ENCODE measurements at places on chromosomes 16 and 17.

DNA sequence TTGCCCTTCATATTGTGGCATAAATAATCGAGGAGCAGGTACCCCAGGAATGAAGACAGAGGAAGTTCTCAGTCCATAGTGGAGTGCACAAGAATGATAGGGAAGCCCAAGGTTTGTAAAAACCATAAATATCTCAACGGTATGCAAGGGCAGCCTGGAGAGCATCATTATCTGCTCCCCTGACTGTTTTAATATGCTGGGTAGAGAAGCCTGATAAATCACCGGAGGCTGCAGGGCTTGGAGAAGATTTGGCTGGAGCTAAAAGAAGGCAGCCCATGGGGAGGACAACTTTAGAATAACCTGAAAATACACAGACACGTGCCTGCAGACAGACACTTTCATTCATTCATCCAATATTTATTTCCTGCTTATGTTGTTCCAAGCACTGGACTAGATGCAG lies 205.2 kb upstream of the RPL38 start:
- DNase-seq: no peak
- no peaks in the 10 kb centered on the region for H3K36me3 ChIP-seq
- peaks cover 6% of the 10 kb centered on the region for H3K27me3 ChIP-seq
- no peak overlapping the region for H3K4me3 ChIP-seq

DNA sequence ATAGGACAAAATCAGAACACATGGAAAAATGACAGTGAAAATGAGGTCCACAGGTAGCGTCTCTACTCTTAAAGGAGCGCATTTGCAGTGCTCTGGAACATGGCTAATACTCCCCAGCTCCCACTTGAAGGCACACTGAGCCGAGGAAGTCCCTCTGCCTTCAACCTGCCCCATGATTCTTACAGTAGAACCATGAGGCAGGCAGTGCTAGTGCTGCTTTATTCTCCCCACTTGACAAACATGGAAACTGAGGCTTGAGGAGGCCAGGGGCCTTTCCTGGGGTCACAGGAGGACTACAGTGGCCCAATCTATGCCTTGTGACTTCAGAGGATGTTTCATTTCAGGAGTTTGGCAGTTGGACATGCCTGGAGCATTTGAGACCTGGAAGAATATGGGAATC lies 244.1 kb upstream of the MAF start:
- no peaks in the 10 kb centered on the region for H3K36me3 ChIP-seq
- peak overlapping the region; percentile 42 for H3K4me3 ChIP-seq
- peaks cover 35% of the 10 kb centered on the region for H3K4me1 ChIP-seq
- peak overlapping the region; percentile 42 for H3K27ac ChIP-seq
- DNase-seq: no peak

DNA sequence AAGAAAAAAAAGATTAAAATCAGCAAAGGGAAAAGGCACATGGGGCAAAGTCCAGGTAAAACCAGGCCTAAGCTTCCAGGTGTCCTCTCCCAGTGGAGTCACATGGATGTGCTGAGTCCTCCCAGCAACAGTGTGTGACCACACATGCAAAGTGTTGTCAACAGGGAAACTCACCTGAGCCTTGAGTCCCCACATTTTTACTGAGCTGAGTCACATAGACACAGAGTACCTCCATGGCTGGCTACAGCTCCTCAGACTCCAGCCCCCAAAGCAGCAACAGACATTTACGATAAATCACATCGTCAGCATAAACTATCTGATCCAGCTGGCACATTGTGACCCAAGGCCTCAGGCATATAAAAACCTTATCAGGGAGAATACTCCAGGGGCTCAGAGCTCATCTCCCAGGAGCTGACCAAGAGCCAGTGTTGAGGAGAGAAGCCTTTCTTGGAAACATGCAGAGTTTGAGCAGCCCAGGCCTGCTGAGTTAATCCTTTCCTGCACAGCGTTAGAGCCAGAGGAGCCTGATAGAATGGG lies 20.5 kb downstream of the ERCC4 start:
- peaks cover 13% of the 10 kb centered on the region for H3K4me1 ChIP-seq
- no peaks in the 10 kb centered on the region for H3K27me3 ChIP-seq
- H3K36me3 ChIP-seq: peaks cover 40% of the 10 kb centered on the region
- H3K4me3 ChIP-seq: no peak overlapping the region
- DNase-seq: no peak

DNA sequence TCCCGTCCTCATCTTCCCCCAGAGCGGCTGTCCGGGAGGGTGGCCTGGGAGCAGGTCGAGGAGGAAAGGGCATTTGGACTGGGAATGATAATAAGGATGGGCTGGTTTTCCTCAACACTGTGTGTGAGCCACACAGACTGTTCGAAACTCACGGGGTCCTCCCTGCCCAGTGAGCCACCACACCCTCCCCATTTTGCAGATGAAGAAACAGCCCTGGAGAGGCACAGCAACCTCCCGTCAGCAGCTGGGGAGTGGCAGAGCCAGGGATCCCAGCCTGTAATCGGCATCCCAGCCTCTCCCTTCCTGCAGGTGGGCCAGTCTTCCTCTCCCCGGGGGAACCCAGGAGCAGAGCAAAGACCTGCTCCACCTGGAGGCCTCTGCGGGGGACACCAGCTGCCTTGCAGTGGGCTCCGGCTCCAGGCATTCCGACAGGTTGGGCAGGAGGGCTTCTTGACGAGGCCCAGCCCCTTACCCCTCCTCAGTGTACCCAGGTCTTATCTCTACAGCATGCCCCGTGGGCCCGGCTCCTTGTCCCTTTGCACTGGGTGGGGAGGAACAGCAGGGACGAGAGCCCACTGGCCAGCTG lies 23.8 kb downstream of the ENGASE start:
- H3K27me3 ChIP-seq: peaks cover 20% of the 10 kb centered on the region
- no peak overlapping the region for H3K4me3 ChIP-seq
- no peak overlapping the region for H3K27ac ChIP-seq
- DNase-seq: no peak

GRCh38 chr16:84635702-84636101 lies 12.6 kb upstream of the KLHL36 start:
- no peak overlapping the region for H3K27ac ChIP-seq
- no peak overlapping the region for H3K4me3 ChIP-seq
- H3K27me3 ChIP-seq: peaks cover 27% of the 10 kb centered on the region
- H3K36me3 ChIP-seq: no peaks in the 10 kb centered on the region
- H3K4me1 ChIP-seq: peaks cover 40% of the 10 kb centered on the region
- DNase-seq: no peak

DNA sequence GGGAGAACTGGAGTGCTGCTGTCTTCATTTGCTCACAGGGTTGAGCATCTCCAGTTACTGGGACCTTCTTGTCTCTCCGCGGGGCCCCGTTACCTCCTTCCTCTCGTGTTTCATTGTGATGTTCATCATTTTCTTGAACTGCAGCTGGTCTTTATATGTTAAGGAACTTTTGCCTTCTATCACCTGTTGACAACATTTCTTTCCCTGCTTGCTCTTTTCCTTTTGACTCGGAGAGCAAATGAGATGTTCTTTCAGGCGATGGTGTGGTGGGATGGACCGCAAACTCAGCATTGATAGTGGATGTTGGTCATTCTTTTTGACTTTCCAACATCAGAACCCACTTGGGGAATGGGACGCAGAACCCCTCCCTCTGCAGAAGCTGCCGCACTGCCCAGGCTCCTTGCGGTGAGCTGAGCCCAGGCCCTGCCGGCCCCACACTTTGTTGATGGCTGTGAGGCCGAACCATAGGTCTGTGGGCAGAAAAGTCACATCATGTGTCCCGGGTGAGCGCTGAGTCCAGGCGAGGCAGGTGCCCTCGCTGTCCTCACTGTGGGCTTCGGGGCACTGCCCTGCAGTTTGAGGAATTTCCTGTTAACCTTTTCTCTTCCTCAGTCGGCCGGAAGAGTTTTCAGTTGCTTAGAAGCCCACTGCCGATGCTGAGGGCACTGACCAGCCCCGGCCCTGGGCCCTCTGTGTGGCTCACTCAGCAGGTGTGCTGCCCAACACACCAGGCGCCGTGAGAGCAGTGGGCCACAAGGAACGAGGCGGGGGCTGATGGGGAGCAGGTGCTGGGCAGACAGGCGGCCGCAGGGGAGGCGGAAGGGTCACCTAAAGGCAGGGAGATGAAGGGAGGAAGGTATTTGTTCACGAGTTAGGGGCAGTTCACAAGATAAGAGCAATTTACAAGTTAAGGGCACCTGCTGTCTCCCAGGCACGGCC lies 7.4 kb downstream of the RPL13 start:
- DNase-seq: no peak
- peaks cover 35% of the 10 kb centered on the region for H3K4me1 ChIP-seq
- H3K27me3 ChIP-seq: peaks cover 10% of the 10 kb centered on the region
- no peak overlapping the region for H3K4me3 ChIP-seq
- H3K36me3 ChIP-seq: peaks cover 26% of the 10 kb centered on the region

- DNase-seq: peak; percentile 95
- H3K36me3 ChIP-seq: no peaks in the 10 kb centered on the region
- H3K4me1 ChIP-seq: peaks cover 21% of the 10 kb centered on the region
- H3K27ac ChIP-seq: no peak overlapping the region
These were observed 8.6 kb upstream of the UBE2I start for GRCh38 chr16:1300664-1301476.

- H3K4me3 ChIP-seq: no peak overlapping the region
- peak; percentile 60 for DNase-seq
- no peaks in the 10 kb centered on the region for H3K36me3 ChIP-seq
- H3K27ac ChIP-seq: no peak overlapping the region
These were observed 62.2 kb downstream of the UTP18 start for GRCh38 chr17:51322390-51323029.

- no peaks in the 10 kb centered on the region for H3K36me3 ChIP-seq
- peaks cover 27% of the 10 kb centered on the region for H3K27me3 ChIP-seq
- DNase-seq: no peak
- H3K4me1 ChIP-seq: peaks cover 3% of the 10 kb centered on the region
- no peak overlapping the region for H3K4me3 ChIP-seq
These were observed 154.2 kb upstream of the GSE1 start for GRCh38 chr16:85458968-85459367.

GRCh38 chr17:48725288-48726064 lies 2.5 kb downstream of the PRAC2 start:
- peaks cover 94% of the 10 kb centered on the region for H3K27me3 ChIP-seq
- peak; percentile 60 for DNase-seq
- H3K4me3 ChIP-seq: no peak overlapping the region
- no peaks in the 10 kb centered on the region for H3K36me3 ChIP-seq
- H3K4me1 ChIP-seq: peaks cover 16% of the 10 kb centered on the region

DNA sequence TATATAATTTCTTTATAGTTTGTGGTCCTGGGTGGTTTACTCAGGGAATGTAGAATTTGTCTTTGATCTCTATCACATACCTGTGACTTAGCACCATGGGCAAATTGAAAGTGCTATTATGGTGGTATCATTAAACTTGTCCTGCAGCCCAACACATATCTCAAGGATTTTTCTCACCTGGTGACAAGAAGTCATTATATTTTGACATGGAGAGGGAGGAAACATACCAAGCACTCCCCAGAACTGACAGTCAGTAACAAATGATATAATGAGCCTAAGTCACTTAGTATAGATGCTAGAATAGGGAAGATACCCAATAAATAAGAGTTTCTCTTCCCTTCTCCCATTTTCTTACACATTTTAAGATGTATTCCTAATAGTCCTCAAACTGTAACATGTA lies 805.5 kb upstream of the KIF2B start:
- no peaks in the 10 kb centered on the region for H3K4me1 ChIP-seq
- H3K27ac ChIP-seq: no peak overlapping the region
- H3K27me3 ChIP-seq: no peaks in the 10 kb centered on the region

- H3K27ac ChIP-seq: no peak overlapping the region
- no peaks in the 10 kb centered on the region for H3K36me3 ChIP-seq
- H3K27me3 ChIP-seq: no peaks in the 10 kb centered on the region
- no peak overlapping the region for H3K4me3 ChIP-seq
These were observed 184.9 kb downstream of the RBFOX1 start for GRCh38 chr16:7517496-7517895.

- H3K36me3 ChIP-seq: no peaks in the 10 kb centered on the region
- DNase-seq: peak; percentile 71
- H3K27ac ChIP-seq: peak overlapping the region; percentile 81
- peak overlapping the region; percentile 70 for H3K4me3 ChIP-seq
- peaks cover 21% of the 10 kb centered on the region for H3K4me1 ChIP-seq
These were observed 21.6 kb upstream of the SMPD3 start for GRCh38 chr16:68469796-68470460.

- H3K27ac ChIP-seq: no peak overlapping the region
- no peaks in the 10 kb centered on the region for H3K36me3 ChIP-seq
- H3K4me3 ChIP-seq: no peak overlapping the region
- peaks cover 5% of the 10 kb centered on the region for H3K4me1 ChIP-seq
- peaks cover 5% of the 10 kb centered on the region for H3K27me3 ChIP-seq
- DNase-seq: no peak
These were observed 82.4 kb downstream of the GOSR1 start for GRCh38 chr17:30559656-30560055.

DNA sequence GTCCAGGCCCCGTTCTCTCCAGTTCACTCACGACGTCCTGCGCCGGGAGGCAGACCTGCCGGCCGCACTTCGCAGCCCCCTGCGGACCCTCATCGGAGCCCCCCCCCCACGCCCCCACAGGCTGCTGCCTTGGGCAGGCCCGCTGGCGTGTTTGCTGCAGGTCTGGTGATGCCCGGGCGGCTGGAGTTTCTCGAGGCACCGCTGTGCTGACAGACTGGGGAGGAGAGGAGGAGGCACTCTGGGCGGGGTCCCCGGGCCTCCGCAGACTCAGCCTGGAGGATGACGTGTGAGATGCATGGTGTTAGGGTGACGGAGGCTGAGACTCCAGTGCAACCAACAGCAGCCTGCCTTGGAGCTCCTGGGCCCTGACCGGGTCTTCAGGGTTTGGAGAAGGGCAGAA lies 24.1 kb downstream of the BAIAP2 start:
- no peaks in the 10 kb centered on the region for H3K36me3 ChIP-seq
- no peak for DNase-seq
- H3K27ac ChIP-seq: no peak overlapping the region
- H3K27me3 ChIP-seq: no peaks in the 10 kb centered on the region
- H3K4me1 ChIP-seq: peaks cover 4% of the 10 kb centered on the region
- no peak overlapping the region for H3K4me3 ChIP-seq

- H3K27me3 ChIP-seq: no peaks in the 10 kb centered on the region
- no peak for DNase-seq
- H3K4me3 ChIP-seq: no peak overlapping the region
- no peaks in the 10 kb centered on the region for H3K36me3 ChIP-seq
- H3K4me1 ChIP-seq: no peaks in the 10 kb centered on the region
- H3K27ac ChIP-seq: no peak overlapping the region
These were observed 132.3 kb upstream of the IRX3 start for GRCh38 chr16:54418903-54419302.

GRCh38 chr17:5826384-5826783 lies 242.1 kb upstream of the NLRP1 start:
- no peak overlapping the region for H3K27ac ChIP-seq
- H3K27me3 ChIP-seq: peaks cover 3% of the 10 kb centered on the region
- no peaks in the 10 kb centered on the region for H3K36me3 ChIP-seq

Measured in activated CD4-positive, alpha-beta T cell treated with anti-CD3 and anti-CD28 coated beads, Interleukin-2, amount 10 ng/mL, durations not matched to agents 24 days and 14 days (primary cell).